Stimulated activated CD8-positive, alpha-beta memory T cell treated with anti-CD3 and anti-CD28 coated beads, Interleukin-4, amount 100 ng/mL, for 4 hours (primary cell): ENCODE measurements at places on chromosomes 5 and 9.

GRCh38 chr9:2466703-2467102, 154.9 kb upstream of the VLDLR start:
- DNase-seq: no peak

- no peak for DNase-seq
These were observed 31.1 kb downstream of the IL4 start for GRCh38 chr5:132704875-132705274.

- no peak for DNase-seq
These were observed 284.4 kb downstream of the DNAH5 start for GRCh38 chr5:13660072-13660471.

- DNase-seq: no peak
These were observed 303.1 kb upstream of the PANK3 start for GRCh38 chr5:168882283-168882682.

GRCh38 chr5:79256563-79256962, 20.6 kb downstream of the JMY start:
- DNase-seq: no peak

- no peak for DNase-seq
These were observed 19.0 kb upstream of the BARX1 start for GRCh38 chr9:93974151-93974550.

DNA sequence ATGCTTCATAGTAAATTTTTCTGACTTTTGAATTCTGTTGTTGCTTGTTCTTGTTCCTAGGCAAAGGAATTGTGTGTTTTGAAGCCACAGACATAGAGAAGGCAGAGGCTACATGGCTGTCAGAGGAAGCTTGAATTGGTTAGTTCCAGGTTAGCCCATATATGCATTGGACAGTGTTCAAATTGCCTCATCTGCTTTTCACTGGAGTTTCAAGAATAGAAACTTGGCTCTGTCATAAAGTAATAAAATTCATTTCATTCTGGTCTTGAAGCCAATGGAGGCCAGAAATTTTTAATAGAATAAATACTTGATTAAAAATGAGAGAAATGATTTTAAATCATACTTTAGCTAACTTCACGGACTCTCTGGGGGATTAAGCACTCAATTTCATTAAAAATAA, 178.0 kb downstream of the YIPF5 start:
- DNase-seq: no peak

DNA sequence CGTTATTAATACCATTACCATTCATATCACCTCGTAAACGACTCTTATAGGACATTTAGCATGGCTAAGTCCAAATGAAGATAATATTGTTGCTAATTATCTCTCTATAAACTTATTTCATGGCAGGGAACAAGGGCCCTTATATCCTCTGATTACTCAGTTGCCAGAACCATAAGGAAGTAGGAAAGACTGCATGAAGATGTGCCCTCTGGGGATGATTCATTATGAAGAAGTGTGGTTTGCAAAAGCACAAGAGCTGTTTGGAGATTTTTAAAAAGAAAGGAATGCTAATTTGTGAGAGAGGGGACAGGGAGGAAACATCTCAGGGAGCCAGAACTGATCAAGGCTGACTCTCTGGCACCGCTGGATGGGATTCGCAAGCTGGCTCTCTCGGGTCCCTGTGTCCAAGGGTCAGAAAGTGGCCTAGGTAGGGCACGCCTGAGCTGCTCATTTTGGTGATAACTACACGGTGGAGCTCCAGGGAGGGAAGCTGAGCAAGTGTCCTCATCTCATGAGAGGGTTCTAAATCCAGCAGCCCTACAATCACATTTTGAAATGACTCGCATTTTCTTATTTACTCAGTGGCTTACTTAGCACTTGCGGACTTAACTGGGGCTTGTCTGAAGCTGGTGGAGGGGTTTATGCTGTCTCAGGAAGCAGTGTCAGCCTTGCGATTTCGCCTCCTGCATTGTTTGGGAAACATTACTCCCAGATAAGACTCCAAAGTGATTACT, 136.8 kb downstream of the C5orf15 start:
- no peak for DNase-seq

- no peak for DNase-seq
These were observed 73.8 kb upstream of the SLIT3 start for GRCh38 chr5:169374761-169375160.

- DNase-seq: no peak
These were observed 47.5 kb upstream of the PLPP1 start for GRCh38 chr5:55582256-55582655.

GRCh38 chr9:36191686-36192085, 965 bp downstream of the CLTA start:
- DNase-seq: no peak
